DND-41 (cell line): ENCODE measurements at places on chromosomes 1 and 21.
A peak's percentile ranks its signal among the peaks of the same experiment; 100 is the strongest.

DNA sequence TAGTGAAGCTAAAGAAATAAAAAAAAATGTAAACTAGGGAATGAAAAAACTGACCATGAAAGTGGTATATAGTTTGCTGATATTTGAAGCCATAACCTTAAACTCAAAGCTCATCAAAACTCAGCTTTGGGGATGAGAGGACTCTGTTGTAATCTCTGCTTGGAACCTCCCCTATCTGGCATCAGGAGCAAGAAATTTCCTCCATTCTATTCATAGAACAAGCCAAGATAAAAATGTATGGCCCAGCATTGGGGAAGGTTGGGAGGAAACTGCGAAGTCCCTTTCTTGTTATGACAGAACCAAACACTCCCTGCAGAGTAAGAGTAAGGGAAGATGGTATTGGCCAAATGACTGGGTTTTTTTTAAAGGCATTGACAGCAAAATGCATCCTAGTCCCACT lies 35.6 kb downstream of the MCOLN2 start:
- no peaks in the 10 kb centered on the region for H3K4me1 ChIP-seq
- no peak overlapping the region for H3K27ac ChIP-seq
- H3K27me3 ChIP-seq: no peaks in the 10 kb centered on the region
- no peak for DNase-seq

DNA sequence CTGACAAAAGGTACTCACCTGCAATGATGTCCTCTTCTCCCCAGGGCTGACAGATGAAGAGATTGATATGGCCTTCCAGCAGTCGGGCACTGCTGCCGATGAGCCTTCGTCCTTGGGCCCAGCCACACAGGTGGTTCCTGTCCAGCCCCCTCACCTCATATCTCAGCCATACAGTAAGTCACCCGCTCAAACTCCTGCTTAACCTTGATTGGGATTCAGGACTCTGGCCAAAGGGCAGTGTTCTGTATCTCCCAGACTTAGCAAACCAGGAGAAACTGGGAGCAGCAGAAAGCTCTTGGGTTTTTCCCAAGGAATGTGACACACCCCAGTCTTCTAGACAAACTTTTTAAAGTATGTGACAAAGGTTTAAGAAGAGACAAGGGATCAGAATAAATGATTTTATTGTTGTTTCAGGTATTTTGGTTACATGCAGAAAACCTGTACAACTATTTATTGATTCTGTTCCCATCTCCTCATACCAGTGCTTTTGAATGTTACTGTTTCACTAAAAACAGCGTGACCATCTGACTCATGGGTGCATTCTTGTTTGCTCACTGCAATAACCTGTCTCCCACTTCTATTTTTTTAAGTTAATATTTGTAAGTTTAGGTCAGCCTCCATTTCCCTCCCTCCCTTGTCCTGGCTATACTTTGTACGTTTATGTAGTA lies 124.6 kb downstream of the PEX14 start:
- H3K27ac ChIP-seq: no peak overlapping the region
- no peak for DNase-seq
- H3K36me3 ChIP-seq: no peaks in the 10 kb centered on the region
- H3K27me3 ChIP-seq: no peaks in the 10 kb centered on the region

DNA sequence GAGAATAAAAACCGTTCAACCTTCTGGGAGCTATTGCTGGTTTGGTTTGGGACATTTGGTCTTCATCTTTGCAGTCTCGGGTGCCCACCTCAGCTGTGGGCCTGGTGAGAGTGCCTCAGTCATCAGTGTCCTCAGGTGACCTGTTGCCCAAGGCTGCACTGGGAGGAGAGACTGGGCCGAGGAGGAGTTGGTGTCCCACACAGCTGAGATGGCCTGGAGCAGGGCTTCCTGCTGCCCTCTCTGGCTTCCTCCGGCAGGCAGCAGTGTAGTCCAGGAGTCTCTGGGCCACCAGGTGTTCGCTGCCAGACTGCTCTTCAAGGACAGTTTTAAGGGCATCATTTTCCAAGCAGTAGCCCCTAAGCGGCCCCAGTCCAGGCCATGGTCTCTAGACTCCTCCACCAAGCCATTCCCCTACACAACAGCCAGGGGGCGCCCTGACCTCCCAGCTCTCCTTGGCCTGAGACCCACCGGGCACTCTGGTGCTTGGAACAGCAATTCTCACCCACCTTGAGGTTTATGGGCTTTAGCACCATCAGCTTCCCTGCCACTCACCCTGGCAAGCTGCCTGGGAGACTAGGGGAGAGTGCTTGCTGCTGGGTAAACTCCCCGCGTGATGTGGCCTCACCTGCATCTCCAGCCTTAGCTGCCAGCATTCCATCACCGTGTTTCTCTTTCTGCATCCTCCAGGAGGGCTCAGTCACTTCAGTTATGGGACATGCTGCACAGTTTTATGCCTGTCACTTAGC lies 9.1 kb upstream of the SYTL1 start:
- no peaks in the 10 kb centered on the region for H3K27me3 ChIP-seq
- H3K36me3 ChIP-seq: peaks cover 82% of the 10 kb centered on the region
- no peak overlapping the region for H3K27ac ChIP-seq
- no peaks in the 10 kb centered on the region for H3K4me1 ChIP-seq
- peak; percentile 43 for DNase-seq

DNA sequence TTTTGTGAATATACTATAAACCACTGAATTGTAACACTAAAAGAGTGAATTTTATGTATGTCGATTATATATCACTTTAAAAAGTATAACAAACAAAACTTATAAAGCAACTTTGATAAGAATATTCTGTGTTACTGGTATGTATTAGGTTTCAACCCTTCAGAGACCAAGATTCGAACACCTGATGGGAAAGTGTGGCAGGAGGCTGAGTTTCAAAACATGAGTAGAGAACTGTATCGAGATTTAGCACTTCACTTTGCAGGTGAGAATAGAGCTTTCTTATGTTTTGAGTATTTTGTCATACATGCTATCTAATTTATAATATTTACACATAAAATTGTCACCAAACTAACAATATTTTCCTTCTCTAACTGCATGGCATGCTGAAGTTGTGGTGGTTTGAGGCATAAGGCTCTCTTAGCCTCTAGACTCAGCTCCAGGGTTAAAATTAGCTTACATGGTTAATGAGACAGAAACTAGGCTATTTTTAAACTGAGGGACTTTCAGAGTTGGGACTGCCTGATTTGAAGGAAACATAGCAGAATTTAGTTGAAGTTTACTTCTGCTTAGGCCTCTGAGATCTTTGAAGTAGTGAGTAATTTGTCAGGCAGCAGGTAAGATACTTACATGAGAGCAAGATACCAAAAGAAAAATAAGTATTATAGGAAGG lies 48.6 kb downstream of the CEP350 start:
- H3K4me3 ChIP-seq: no peak overlapping the region
- H3K4me1 ChIP-seq: no peaks in the 10 kb centered on the region

DNA sequence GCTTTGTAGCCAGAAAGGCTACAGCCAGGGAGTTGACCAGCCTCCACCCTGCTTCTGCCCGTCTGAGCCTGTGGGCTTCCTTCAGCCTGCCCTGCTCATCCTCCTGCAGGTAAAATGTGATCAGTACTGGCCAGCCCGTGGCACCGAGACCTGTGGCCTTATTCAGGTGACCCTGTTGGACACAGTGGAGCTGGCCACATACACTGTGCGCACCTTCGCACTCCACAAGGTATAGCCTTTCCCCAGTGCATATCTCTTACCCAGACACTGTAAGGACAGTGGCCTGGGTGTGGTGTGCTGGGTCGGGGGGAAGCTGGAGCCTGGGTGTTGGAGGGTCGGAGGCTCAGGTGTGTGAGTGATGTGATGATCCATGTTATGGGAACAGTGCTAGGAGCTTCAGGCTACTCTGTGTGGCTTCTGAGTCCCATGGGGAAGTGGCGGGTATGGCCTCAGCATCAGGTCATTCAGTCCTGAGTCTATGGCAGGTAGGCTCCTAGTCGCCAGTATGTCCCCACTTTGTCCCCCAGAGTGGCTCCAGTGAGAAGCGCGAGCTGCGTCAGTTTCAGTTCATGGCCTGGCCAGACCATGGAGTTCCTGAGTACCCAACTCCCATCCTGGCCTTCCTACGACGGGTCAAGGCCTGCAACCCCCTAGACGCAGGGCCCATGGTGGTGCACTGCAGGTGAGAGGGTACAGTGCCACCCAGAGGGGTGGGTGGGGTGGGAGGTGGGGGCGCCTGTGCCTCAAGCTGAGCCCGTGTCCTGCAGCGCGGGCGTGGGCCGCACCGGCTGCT lies 31.2 kb upstream of the KDM4A start:
- H3K4me3 ChIP-seq: no peak overlapping the region
- H3K36me3 ChIP-seq: no peaks in the 10 kb centered on the region
- H3K27ac ChIP-seq: no peak overlapping the region
- DNase-seq: no peak

DNA sequence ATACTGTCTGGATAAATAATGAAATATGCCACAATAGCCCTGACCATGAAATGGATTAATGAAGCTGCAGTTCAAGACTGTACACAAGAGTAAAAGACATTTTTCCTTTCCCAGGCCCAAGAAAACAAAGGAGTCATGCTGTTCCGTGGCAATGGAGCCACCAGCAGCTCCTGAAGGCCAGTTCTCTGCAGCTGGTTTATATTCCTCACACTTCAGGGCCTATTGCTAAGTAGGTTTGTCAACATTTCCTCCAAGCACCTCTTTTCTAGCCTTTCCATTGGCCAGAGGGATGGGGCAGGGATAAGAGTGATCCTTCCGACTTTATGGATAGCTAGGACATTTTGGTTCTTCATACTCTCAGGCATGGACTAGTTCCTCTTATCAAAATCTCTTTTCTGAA lies 24.2 kb upstream of the RGL1 start:
- no peak for DNase-seq
- no peak overlapping the region for H3K27ac ChIP-seq
- H3K4me3 ChIP-seq: no peak overlapping the region

GRCh38 chr1:208044589-208045462 lies 133.9 kb upstream of the CD34 start:
- no peak overlapping the region for H3K27ac ChIP-seq
- peaks cover 31% of the 10 kb centered on the region for H3K27me3 ChIP-seq
- no peaks in the 10 kb centered on the region for H3K36me3 ChIP-seq

- H3K4me3 ChIP-seq: no peak overlapping the region
- no peak for DNase-seq
- H3K4me1 ChIP-seq: no peaks in the 10 kb centered on the region
- no peak overlapping the region for H3K27ac ChIP-seq
- no peaks in the 10 kb centered on the region for H3K36me3 ChIP-seq
These were observed 494.7 kb upstream of the ADGRL2 start for GRCh38 chr1:81305997-81306452.

GRCh38 chr1:212470059-212470458 lies 37.3 kb downstream of the NENF start:
- H3K4me3 ChIP-seq: no peak overlapping the region
- H3K27ac ChIP-seq: no peak overlapping the region
- no peaks in the 10 kb centered on the region for H3K27me3 ChIP-seq
- no peaks in the 10 kb centered on the region for H3K36me3 ChIP-seq
- H3K4me1 ChIP-seq: no peaks in the 10 kb centered on the region
- no peak for DNase-seq

GRCh38 chr1:84581648-84582047 lies 7.4 kb upstream of the CTBS start:
- no peak overlapping the region for H3K27ac ChIP-seq
- no peaks in the 10 kb centered on the region for H3K36me3 ChIP-seq
- DNase-seq: no peak
- H3K4me3 ChIP-seq: no peak overlapping the region

- no peaks in the 10 kb centered on the region; the same call in 1 of the 2 replicates for H3K36me3 ChIP-seq
- no peak overlapping the region for H3K4me3 ChIP-seq
- no peaks in the 10 kb centered on the region for H3K27me3 ChIP-seq
- peaks cover 18% of the 10 kb centered on the region for H3K4me1 ChIP-seq
- H3K27ac ChIP-seq: no peak overlapping the region
These were observed 5.0 kb downstream of the TSTD1 start for GRCh38 chr1:161033751-161034150.

DNA sequence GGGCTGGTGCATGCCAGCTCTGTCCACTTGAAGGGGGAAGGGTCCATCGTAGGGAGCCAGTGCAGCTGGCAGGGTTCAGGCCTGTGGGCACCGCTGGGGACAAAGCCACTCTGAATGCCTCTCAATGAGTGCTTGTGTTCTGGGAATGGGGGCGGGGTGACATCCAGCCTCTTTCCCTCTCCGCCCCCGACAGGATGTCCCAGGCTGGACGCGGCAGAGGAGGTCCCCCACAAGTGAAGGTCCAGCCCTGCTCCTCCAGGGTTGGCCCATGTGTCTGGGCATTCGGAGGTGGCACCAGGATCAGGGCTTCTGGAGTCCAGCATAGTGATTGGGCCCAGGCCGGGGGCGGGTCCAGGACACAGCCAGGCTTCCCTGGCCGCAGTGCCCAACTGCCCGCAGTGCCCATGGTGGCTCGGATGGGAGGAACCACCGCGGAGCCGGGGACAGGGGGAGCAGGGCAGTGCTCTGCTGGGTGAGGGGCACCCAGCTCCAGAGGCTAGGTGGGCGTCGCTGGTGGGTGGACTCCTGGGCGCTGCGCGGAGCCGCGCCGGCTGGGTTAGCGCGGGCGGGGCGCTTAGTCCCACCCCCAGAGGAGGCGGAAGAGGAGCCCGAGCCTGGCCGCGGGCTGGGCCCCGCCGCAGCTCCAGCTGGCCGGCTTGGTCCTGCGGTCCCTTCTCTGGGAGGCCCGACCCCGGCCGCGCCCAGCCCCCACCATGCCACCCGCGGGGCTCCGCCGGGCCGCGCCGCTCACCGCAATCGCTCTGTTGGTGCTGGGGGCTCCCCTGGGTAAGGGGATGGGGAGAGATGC lies at the start of gene SHISA4:
TSS of gene SHISA4 (plus strand) at position 617 of the 808 bp plus-strand sequence. CDS start at position 714, 97 bp downstream.
- H3K27ac ChIP-seq: no peak within 1 kb of the TSS
- no peaks in the 10 kb centered on the region for H3K4me1 ChIP-seq
- H3K4me3 ChIP-seq: no peak within 1 kb of the TSS
- H3K27me3 ChIP-seq: peaks cover 29% of the 10 kb centered on the region
- H3K36me3 ChIP-seq: no peaks in the 10 kb centered on the region
- DNase-seq: no peak

GRCh38 chr1:9180111-9180819 lies 51.4 kb upstream of the GPR157 start:
- H3K4me1 ChIP-seq: no peaks in the 10 kb centered on the region
- H3K4me3 ChIP-seq: no peak overlapping the region
- no peaks in the 10 kb centered on the region for H3K36me3 ChIP-seq
- H3K27ac ChIP-seq: no peak overlapping the region
- peaks cover 10% of the 10 kb centered on the region for H3K27me3 ChIP-seq

DNA sequence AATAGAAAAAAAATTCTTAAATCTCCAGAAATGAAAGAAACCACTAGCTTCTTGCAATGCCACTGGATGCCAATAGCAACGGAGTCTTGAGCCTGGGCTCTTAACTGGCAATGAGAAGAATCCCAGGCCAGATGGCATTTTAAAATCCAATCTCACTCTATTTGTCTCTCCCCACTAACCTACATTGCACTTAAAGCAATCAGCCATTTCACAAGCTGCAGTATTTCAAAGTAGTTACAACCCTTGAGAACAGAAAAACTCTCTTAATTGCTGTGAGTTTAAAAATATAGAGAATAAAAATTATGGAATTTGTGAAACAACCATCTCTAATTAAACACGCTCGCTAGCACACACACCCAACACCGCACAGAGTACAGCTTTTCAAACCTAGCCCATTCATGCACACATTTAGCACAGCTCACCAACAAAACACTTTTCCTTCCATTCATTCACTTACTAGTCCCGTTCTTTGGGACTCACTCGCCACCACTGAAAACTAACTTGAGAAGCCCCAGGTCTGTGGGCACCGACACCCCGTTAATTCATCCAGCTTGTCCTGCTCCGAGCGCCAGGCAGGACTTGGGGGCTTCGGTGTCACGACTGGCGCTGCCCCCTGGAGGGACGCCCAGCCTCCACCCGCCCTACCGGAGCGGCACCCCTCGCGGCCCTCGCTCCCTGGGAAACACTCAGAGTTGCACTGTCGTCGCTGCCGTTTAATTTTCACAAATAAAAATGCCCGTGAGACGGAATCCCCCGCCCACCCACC lies 1.0 kb downstream of the DDAH1 start:
- no peaks in the 10 kb centered on the region for H3K27me3 ChIP-seq
- DNase-seq: no peak
- no peaks in the 10 kb centered on the region for H3K4me1 ChIP-seq
- H3K36me3 ChIP-seq: no peaks in the 10 kb centered on the region
- H3K4me3 ChIP-seq: no peak overlapping the region
